NB4 (cell line): ENCODE measurements at places on chromosomes 16 and 17.
A peak's percentile ranks its signal among the peaks of the same experiment; 100 is the strongest.

DNA sequence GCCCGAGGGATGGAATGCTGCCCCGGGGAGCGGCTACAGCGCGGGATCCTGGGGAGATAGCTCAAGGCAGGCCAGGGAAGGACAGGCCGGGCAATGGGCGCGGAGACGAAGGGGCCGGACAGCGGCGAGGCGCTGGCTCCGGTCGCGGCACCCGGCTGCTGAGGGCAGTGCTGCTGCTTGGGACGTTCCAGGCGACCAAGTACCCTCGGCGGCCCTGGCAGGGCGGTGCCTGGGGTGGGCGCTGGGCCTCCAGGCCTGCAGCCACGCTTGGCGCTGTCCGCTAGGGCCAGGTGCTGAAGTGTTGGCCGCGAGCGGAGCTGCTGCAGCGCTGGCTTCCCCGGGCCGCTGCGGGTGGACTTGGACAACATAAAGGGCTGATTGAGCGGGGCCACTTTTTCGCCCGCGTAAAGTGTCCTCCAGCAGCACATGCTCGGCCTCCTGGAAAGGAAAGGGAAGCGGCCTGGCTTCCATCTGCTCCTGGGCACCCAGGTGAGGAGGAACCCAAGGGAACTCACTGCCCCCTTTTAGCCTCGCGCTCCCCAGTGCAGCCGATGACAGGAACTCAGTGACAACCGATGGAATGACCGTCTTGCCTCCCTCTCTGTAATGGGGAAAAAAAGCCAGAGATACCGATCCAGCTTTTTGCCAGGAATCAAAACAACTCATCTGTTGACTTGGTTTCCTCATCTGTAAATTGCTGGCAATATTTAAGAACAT is 23.7 kb downstream of the CLEC3A start:
- DNase-seq = peak; percentile 73

DNA sequence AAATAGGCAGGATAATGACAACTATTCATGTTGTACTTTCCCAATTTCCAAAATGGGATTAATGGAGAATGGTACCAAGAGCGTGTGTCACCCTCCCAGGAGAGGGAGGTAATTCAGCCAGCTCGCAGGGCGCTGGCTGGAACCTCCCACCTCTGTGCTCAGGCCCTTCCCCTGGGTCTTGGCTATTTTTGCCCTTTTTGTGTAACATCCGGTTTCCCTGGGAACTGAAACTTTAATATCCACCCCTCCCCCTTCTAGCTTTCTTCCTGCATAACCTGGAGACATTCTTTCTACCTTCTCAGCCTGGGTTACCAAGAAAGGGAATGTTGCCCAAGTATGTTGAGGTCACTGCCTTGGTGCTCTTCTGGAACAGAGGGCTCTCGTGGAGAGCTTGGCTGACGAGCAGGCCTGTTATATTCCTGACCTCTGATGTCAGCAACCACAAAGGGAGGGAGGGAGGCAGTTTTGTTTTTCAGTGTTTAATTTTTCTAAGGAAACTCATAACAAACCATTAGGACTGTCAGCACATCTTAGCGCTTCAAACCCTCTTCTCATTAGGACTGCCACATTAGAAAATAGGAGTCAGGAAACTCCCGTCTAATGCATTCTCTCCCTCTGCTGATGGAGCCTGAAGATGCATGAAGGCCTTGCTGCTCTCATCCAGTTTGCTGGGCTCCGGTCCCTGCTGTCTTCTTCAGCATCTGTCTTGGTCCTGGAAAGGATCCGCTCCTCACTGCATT is 25.6 kb downstream of the ITGB3 start:
- peak; percentile 84 for DNase-seq

DNA sequence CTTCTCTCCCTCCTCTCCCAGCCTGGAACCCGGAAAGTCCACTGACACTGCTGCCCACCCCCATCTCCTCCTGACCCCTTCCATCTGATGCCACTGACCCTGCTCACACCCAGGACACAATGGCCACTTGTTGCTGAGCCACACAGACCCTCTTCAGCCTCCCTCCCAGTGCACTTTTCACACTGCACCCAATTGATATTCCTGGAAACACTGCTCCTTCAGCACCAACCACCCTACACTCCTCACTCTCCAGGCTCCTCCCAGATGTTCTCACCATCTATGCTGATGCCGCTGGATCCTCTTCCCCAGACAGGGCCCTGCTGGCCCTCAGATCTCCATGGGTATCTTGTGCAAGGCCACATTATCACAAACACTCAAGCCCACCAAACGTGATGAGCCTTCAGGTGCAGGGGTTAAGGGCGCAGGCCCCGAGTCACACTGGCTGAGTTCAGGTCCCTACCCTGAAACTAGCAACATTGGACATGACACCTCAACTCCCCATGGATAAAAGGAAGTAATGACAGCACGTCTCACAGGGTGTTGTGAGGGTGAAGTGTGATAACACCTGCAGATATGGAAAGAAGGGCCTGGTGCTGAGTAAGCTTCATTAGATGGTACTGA is 238.1 kb downstream of the ZNF423 start:
- DNase-seq = no peak

DNA sequence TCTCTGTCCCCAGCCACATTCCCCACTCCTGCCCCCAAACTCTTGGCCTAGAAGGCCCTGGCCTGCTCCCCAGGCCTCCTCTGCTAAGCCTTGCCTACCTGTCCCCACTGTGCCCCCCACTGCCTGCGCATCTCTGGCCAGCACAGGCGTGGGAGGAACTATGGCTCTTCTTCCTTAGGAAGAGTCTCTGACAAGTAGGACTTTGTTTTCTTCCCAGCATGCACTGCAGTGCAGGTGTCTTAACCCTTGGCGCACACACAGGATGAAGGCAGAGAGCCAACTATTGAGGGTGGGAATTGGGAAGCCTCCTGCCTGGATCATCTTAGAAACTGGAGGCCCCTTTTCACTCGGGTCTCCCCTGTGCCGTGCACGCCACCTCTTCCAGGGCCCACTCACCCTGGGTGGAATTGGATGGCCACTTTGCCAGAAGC is 3.6 kb downstream of the AMDHD2 start:
- DNase-seq = no peak

GRCh38 chr17:35371934-35372333 is 1.5 kb downstream of the SLFN11 start:
- DNase-seq = no peak

- peak; percentile 75 for DNase-seq
Observed at GRCh38 chr17:73290399-73291259, 21.2 kb downstream of the CDC42EP4 start.

- DNase-seq = no peak
Observed at GRCh38 chr17:2690165-2691068, 21.1 kb downstream of the CLUH start.

DNA sequence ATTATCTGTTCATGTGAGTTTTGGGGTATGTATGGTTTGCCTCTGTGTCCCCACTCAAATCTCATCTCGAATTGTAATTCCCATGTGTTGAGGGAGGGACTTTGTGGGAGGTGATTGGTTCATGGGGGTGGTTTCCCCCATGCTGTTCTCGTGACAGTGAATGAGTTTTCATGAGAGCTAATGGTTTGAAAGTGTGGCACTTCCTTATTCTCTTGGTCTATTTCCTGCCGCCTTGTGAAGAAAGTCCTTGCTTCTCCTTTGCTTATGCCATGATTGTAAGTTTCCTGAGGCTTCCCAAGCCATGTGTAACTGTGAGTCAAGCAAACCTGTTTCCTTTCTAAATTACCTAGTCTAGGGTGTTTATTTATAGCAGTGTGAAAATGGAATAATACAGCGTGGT is 128.1 kb upstream of the HS3ST4 start:
- DNase-seq = peak; percentile 2

DNA sequence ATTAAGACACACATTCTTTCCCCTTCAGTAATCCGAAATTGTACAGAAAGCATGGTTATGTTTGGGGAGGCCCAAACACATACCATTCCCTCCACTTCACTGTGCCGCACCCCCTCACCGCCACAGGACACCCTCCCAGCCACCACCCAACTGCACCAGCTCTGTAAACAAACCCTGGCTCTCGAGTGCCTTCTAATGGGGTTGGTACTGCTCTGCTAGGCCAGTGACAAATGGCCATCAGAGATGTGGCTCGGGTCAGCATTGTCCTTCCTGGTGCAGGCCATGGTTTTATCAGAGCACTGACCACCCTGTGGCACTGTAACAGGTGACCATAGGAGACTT is 24.0 kb upstream of the SREBF1 start:
- DNase-seq = no peak

DNA sequence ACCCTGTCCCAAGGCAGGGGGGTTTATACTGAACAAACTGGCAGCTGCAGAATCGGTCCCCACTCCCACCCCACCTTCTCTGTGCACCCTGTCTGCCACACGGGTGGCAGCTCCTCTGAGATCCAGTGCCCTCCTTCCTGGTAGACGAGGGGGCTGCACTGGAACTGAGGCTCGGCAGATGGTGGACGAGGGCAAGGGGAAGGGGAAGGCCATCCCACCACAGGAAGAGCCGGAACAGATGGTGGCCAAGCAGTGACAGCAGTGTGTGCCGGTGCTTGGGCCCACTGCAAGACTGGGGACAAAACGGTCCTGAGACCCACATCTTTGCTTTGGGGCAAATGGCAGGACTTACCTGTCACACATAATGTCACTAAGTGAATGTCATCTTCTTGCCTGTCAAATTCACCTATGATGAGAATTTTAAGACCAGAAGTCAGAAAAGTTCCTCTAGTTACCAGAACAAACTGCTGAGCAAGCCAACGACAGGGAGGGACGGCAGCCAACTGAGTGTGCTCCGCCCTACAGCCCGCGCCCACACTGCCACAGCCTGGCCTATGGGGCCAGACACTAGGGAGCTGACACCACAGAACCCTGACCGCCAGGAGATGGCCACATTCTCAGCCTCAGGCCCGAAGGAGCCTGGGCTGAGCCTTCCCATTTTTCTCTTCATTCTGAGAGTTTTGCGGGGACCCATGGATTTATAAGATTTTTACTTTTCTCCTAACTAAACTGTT is 14.4 kb downstream of the NTAN1 start:
- no peak for DNase-seq

DNA sequence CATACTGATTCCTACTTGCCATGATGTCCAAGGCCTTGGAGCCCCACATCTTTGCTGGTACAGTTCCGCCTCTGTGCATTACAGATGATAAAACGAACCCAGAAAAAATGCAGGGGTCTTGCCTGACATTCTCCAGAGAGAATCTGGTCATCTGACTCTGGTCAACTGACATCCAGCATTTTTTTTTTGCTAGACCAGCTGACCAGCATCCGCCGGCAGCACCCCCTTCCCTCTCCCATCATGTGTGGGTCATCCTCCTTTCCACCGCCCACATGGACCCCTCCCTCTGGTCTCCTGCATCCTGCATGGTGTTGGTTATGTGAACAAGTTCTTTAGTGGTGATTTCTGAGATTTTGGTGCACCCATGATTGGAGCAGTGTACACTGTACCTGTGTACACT is 47.1 kb downstream of the CDH1 start:
- no peak for DNase-seq

DNA sequence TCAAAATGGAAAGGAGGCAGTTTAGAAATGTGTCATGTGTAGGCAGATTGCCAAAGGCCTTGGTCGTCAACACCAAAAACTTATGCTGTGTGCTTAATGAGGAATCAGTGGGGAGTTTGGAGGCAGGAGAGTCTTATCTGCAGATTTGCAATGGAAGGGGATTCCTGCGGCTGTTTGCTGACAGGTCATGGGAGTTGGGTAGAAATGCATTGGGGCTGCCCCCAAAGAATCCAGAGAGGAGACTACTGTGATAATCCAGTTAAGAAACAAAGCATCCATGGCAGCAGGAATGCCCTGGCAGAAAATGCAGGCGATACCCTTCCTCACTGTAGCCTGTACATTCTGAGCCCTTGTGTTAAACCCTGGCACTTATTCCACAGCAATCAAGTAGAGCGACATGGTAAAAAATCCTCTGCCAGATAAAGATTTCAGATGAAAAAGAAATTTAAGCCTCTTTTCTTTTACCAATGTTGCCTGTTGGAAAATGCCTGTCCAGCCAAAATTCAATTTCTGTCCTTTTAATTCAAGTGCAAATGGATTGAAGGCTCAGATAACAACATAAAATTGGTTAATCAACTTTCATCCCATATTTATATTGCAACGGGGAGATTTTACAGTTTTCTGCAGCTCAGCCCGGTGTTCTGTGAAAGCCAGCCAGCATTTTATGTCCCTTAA is 491.0 kb upstream of the CDH5 start:
- no peak for DNase-seq

- no peak for DNase-seq
Observed at GRCh38 chr16:4190712-4191333, 51.1 kb downstream of the SRL start.

- no peak for DNase-seq
Observed at GRCh38 chr16:78283548-78284251, 184.2 kb downstream of the WWOX start.

DNA sequence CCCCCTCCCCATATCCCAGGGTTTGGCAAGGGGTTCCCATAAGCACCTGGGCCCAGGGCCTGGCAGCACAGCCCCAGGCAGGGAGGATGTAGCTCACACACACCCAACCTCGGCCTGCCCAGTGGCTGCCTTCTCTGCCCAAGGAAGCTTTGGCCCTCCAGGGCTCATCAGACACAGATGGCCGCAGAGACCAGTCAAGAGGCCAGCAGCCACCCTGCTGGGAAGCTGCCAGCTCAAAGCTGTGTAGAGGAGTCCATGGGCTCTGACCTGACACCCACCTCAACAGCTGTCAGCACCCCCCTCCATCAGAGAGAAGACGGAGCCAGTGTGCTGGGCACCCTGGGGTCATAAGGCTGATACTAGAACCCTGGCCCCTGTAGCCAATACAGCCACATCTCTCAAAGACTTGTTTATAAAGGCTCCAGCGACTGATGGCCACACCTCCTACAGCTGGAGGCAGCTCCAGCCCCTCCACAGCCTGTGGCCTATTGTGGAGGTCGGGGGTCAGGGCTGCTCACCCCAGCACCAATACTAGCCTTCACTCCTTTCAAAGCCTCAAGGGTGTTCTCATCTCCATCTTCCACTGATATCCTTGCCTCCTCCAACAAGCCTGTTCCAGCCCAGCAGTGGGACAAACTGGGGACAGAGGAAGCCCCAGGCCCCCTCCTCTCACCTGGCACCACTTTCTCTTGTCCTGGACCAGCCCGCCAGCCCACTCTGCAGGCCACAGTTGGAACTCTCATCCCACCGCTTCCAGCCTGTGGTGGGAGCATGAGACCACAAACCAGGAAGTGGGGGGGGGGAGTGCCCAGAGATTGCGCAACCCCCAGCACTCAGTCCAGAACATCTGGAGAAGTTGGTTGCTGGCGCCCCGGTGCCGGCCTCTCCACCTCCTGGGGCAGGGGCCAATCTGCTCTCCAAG is 2.2 kb upstream of the MPG start:
- DNase-seq = peak; percentile 93

GRCh38 chr17:74525781-74526288 is 5.4 kb downstream of the CD300LB start:
- DNase-seq = no peak

GRCh38 chr16:22191532-22192260 is 14.4 kb upstream of the EEF2K start:
- peak; percentile 51 for DNase-seq

- DNase-seq = peak; percentile 68
Observed at GRCh38 chr17:2828397-2829038, 32.3 kb downstream of the RAP1GAP2 start.

- DNase-seq = no peak
Observed at GRCh38 chr17:28505986-28506665, at the start of gene FOXN1. Gene FOXN1, plus strand, starts transcription at chr17:28506348. Its CDS starts 17,622 bp downstream, at chr17:28523970.

DNA sequence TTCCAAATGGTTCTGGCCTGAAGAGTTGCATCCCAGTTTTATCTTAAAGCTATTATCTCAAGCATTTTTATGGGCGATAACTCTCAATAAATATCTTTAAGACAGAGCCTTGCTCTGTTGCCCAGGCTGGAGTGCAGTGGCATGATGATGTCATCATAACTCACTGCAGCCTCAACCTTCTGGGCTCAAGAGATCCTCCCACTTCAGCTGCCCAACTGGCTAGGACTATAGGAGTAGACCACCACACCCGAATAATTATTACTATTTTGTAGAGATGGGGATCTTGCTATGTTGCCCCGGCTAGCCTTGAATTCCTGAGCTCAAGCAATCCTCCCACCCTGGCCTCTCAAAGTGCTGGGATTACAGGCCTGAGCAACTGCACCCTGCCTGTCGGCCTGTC is 26.1 kb upstream of the CYTH1 start:
- DNase-seq = no peak
